8988T (cell line): ENCODE measurements at places on chromosomes 7 and 10.

GRCh38 chr10:116270771-116271592 is 2.0 kb downstream of the GFRA1 start:
- no peak for DNase-seq

DNA sequence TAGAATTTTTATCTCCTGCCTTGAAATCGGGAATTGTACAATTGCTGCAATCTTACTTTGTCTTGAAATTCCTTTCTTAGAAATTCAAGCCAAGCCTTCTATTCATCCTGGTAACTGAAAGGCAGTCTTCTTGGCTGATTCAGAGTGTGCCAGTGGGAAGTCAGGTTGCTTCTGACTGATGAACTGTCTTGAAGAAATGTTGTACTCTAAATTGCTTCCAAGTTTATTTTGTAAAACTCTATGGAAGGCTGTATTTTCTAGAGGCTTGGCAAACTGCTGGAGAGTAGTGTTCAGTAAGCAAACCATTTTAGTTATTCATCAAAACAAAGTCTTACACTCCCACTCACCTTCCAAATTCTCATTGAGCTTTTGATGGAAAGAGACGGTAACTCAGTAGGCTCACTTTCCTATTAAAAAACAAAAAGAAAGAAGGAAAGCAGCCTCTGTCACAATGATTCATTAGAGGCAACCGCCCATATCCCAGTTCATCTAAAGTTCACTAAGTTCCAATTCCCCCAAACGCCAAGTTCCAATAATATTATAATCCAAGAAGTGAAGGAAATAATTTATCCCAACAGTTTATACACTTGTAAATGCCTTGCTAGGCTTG is 187.9 kb upstream of the MALRD1 start:
- no peak for DNase-seq

DNA sequence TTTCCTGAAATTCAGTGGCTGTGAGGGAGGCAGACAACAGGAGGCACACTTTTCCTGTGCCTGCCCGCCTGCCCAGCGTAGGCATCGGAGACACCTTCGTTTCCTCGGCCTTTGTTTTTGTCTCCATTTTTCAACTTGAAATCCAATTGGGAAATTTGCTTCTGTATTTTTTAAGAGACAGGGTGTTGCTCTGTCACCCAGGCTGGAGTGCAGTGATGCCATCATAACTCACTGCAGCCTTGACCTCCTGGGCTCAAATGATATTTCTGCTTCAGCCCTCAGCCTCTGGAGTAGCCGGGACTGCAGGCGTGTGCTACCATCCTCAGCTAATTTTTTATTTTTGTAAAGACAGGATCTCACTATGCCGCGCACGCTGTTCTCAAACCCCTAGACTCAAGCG is 116.8 kb downstream of the CYTH3 start:
- DNase-seq = no peak

DNA sequence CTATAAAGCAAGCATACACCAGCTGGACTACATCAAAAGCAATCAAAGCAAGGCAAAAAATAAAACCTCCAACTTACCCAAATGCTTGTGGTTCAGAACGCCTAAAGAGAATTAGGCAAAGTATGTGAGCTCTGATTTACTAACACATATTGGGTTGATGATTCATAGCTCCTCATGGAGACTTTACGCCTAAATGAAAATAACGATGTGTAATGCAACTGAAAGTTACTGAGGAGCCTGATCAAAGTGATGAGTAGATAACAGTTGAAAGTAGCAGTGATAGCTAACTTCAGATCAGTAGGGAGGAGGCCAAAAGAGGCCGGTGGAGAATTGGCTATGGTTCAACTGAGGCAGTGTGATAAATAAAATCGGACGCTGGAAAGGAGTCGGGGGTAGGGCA is 85.0 kb downstream of the MPP7 start:
- DNase-seq = no peak

- DNase-seq = peak; percentile 14
Measured at GRCh38 chr7:18087026-18087686, 59.5 kb upstream of the PRPS1L1 start.

- no peak for DNase-seq
Measured at GRCh38 chr10:43715334-43715733, 66.7 kb upstream of the ZNF32 start.

GRCh38 chr7:93055543-93056107 is 62.2 kb downstream of the SAMD9 start:
- DNase-seq = no peak

GRCh38 chr7:138785587-138786437 is 12.0 kb upstream of the TMEM213 start:
- DNase-seq = peak; percentile 23

DNA sequence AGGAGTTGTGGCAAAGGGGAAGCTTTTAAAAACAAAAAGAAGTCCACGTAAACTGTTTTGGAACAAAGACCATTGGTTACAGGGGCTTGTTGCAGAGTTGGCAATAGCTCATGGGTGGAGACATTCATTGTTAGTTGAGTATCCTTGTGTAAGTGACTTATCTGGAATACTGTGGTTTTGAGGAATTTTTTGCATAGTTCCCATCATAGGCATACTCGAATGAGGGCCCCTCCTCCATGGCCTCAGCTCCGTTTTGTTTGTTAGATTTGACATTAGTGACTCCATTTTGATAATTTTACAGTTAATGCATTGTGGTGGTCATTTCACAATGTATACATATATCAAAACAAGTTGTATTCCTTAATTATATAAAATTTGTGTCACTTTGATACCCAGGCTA is 12.8 kb upstream of the SMKR1 start:
- DNase-seq = no peak

DNA sequence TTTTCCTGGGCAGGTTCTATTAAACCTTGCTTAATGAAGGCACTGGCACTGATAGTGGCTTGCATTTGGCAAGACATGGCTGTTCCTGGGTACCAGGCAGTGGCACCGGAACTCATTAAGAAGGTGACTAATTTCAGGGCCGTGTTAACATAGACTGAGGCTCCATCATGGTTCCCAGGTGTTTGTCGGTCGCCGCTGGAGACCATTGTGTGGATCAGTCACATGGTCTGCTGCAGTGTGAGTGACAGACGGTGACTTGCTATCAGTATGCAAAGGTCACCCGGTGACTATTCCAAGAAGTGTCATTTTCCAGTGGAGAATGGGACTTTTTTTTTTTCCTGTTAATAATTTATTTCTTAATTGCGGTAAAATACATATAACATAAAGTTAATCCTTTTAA is 106.3 kb downstream of the INSYN2A start:
- no peak for DNase-seq

DNA sequence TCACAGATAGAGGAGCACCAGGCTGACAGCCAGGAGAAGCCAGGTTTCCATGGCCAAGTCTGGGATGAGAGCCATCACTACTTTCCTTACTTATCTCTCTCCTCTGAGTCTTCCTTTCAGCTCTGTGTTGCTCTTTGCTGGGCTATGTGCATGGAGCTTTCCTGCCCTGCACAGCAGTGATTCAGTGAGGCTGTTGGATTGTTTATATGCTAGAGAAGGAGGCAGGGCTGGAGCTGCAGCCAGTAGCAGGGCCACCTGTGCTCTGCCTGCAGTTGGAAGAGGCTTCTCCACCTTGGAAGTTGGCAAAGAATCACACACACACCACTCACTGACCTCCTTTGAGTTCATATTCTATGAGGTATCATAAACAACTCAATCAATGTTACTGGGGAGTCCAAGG is at the start of gene CYP3A4:
TSS of gene CYP3A4 (minus strand) at position 178 of the 400 bp plus-strand sequence. CDS start at position 75, 103 bp downstream.
- DNase-seq = no peak

DNA sequence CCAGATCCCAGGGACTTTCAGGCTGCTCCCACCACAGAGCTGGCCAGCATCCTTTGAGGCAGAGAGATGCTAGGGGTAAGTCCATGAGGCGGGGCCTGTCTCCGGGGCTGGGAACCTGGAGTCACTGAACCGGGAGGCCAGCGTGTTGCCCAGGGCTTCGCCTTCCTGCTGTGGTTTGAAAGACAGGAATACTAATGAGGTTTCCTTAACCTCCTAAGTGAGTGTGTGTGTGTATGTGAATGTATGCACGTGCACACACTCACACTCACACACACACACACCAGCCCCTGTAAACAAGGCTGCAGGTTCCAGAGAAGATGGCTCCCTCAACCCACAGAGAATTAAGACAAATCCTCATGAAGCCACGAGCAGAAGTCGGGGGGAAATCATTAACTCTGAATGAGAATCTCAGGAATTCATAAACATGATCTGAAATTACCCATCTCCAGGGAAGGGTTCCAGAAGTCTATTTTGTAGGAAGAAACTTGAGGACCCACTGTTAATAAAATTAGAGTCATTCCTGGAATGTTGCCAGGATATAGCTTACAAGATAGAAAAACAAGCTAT is 20.3 kb upstream of the PFKP start:
- no peak for DNase-seq

GRCh38 chr10:97066877-97067555 is 118.7 kb downstream of the SLIT1 start:
- DNase-seq = no peak

DNA sequence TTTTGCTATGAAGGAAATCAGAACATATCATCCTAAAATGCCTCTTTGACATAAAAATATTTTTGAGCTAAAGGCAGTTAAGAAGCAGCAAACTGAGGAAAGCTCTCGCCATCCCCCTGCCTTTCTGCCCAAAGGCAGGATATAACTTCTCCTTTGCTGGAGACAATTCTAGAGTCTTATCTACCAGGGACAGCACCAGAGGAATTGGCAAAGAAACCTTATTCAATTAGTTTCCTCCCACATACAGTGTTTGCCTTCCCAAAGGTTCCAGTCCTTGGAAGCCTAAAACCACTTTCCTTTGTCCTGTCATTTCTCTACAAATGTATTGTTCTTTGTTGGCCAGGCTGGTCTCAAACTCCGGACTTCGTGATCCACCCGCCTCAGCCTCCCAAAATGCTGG is 33.7 kb downstream of the MASTL start:
- DNase-seq = no peak

GRCh38 chr7:116728413-116728812 is 56.4 kb downstream of the MET start:
- DNase-seq = no peak

- DNase-seq = no peak
Measured at GRCh38 chr10:6562221-6562620, 17.9 kb downstream of the PRKCQ start.

DNA sequence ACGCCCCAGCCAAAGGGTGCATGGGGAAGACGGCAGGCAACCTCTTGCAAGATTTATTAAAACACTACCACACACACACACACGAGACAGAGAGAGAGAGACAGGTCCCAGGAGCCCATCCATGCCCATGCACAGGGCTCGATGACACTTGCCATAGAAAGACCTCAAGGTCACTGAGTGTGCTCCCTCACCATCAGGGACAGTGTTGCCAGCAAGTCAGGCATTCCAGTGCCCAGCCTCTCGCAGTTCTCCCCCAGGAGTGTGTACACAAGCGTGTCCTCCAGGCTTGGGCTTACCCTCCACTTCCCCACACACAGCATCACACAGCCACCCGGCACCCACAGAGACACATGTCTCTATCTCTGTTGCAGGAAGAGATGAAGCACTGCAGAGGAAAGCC is 46.8 kb upstream of the SLF2 start:
- DNase-seq = no peak
